Activated CD4-positive, alpha-beta memory T cell treated with anti-CD3 and anti-CD28 coated beads for 36 hours (primary cell): ENCODE measurements at places on chromosomes 2 and 18. TPM values are rescaled to one million over a fixed set of nuclear protein-coding genes. Genes with fewer than 3 reads are reported as not detected.

DNA sequence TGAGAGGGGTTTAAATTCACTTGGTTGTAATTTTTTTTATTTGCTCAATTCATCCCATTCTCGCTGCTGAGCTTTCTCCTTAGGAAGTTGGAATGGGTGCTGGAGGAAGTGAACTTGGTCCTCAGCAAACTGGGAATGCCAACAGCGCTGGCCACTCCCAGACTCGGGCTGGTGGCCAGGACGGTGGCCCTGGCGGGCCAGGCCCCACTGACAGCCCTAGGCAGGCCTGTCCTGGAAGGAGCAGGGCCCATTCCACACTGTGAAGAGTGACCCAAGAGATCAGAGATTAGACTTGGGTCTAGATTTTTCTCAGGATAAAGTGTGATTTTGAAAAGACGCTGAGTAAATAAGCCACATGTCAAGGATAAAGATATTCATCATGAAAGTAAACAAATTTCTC is 132.7 kb downstream of the HDAC4 start:
- no peak for DNase-seq

GRCh38 chr2:207139552-207139951 is 26.2 kb downstream of the KLF7 start:
- DNase-seq: no peak

Gene ST6GAL2
- total RNA-seq: not detected

DNA sequence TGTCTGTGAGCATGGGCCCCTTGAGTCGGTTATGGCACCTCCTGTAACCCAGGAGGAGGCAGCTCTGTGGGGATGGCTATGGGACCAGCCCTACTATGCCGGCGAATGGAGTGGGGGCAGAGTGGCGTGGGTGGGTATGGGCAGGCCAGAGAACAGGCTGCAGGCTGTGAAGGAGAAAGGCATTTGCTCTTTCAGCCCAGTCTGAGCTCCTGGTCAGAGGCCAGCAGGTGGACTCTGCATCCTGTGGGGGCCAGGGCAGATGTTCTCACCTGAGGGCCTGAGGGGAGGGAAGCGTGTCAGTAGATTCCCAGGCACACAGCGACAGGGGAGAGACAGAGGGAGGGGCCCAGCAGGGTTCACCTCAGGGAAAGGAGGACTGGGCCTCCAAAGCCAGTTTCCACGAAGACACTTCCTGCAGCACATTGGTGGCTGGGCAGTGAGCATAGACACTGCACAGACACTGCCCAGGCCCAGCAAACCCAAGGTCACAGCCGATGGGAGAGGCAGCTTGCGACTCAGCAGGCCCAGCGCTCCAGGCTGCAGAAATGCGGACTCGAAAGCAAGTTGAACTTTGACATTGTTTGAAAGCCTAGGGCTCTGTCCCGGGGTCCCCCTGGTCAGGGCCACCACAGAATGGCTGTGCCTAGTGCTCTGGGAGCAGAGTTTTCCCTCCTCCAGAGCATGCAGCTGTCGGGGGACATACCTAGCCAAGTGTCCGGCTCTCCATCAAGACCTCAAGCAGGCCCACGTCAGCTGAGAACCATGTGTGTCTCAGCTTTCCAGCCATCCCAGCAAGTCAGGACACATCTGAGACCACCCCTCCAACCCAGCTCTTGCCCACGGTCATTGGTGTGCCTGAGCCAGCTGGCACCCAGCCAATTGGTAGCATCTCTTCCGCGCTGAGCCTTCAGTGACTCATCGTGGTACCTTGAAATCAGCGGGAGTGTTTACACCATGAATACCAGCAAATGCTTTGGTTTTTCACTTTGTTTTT is 53.8 kb downstream of the TGOLN2 start:
- peak; percentile 23 for DNase-seq

DNA sequence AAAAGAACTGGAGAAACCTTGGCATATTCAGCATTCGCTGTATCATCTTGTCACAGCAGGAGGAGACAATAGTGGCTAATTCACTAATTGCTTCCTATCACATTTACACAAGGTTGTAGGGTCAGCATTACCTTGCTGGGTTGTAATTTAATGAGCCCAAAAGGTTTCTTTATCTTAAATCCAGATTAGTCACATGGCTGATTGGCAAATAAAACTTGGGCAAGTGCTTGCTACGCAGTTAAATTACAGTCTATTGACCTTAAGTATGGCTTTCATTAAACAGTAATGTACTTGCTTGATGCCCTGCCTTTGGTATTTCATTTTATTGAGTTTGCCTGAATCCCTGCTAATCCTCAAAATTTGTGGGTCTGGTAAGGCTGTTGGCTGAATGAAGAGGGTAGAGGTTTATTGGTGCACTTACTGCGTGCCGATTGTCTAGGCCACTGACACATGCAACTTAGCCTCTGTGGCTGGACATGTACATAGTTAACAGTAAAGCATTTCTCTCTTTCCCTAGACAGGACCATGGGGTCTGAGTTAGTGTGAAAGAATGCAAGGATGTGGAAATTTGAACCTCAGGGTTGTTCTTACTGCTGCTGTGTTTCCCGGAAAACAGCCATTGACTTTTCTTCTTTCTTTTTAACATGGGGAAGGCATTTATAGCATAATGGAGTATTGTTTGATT is 34.3 kb downstream of the FMNL2 start:
- DNase-seq: no peak

Gene CACNB4
- total RNA-seq: 0.48 TPM
